Esophagus squamous epithelium (tissue), 5 donors: ENCODE measurements at places on chromosomes 16 and 17.
A peak's percentile ranks its signal among the peaks of the same experiment; 100 is the strongest.

GRCh38 chr17:42566215-42566882 lies 551 bp upstream of the MLX start:
- DNase-seq, result no peak

GRCh38 chr16:1657841-1658240 lies 20.2 kb upstream of the JPT2 start:
- DNase-seq, result no peak

- no peak for DNase-seq
Measured at GRCh38 chr17:8753976-8754440, 4.3 kb downstream of the SPDYE4 start.

GRCh38 chr16:73071131-73071940 lies 23.4 kb upstream of the ZFHX3 start:
- DNase-seq, result no peak

- DNase-seq, result no peak
Measured at GRCh38 chr16:17379121-17379571, 91.6 kb downstream of the XYLT1 start.

DNA sequence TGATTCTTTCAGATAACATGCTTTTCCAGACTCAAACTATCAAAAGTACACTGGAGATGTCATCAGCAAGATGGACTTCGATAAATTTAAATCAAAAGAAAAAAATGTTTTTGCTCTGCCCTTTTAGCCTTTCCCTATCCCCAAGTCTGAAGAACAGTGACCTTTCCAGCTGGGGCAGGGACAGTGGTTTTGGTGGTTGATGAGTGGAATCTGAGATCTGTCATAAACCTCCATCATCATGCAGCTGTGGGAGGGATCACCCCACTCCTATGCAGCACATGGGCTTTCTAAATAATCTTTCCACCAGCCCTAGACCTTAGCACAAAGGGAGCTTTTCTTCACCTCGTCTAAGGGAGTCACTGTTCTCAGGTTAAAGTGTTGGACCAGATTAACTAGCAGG lies 869.5 kb upstream of the SOX9 start:
- no peak for DNase-seq

DNA sequence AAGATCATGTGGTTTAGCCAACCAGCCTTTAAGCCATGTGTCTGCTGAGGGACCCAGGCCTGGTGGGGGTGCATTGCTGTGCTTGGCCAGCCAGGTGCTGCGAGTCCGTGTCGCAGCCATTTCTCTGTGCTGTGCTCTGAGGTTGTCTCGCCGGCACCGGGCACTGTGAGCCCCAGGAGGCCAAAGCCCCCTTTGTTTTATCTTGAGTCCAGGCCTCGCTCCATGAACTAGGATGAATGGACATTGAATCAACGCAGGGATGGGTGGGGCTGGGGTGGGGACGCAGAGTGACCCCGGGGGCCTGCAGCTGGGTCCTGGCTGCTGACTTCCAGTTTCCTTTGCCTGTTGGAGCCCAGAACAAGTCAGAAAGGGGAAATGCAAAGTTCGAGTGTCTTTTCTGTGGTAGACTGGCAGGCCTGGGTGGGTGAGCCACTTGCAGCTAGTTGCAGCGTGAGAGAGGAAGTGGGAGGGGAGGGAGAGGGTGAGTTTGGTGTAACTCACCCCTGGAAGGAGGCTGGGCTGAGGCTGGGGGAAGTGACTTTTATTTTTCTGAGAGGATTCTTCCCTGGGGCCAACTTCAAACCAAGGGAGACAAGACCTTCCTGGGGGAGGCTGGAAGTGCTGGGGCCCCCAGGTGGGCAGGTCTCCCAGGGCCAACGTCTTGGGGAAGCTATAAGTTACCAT lies 324.7 kb downstream of the SEC14L1 start:
- peak; percentile 73 for DNase-seq

DNA sequence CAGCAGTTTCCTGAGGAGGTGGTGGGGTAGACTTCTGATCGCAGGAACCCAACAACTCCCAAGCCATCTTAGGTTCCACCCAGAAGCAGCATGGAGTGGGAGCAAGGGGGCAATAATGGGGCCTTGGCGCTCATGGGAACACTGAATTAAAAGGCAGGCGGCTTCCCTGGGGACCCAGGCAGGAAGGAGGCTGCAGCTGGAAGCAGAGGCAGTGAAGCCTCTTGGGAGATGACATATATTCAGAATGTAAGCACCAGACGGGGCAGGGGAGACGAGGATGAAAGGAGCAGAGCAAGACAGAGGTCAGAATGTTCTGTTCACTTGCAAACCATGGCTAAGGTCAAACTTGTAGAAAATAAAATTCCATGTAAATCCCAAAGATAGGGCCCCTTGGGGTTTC lies 2.9 kb downstream of the HIGD1B start:
- DNase-seq, result no peak

DNA sequence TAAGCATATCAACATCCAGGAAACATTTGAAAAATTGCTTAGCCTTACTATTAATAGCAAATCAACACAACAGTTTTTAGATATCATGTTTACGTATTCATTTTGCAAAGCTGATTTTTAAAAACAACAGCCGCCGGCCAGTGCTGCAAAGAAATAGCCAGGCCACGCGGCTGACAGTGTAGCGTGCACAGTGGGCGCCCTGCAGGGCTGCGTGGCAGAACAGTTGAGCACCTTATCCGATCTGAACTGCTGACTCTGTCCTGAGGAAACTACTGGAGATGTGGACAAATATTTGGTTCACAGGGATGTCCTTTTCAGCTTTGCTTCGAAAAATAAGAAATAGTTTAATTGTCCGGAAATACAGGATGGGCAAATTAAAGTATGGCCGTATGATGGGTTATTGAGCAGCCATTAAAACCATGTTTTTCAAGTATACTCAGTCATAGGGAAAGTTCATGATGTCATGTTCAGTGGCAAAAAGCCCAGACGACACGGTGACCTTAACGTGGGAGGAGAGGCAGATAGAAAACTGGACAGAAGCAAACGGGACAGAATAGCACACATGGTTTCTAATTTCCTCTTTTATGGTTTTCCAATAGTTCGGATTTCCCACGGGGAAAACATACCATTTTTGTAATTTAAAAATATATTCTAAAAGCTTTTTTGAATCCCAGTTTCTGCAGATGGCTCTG lies 52.4 kb upstream of the ENDOV start:
- no peak for DNase-seq
